Heart left ventricle (tissue), 16 donors: ENCODE measurements at places on chromosomes 7 and 10. TPM values are rescaled to one million over a fixed set of nuclear protein-coding genes. Genes with fewer than 3 reads are reported as not detected.

The PIK3AP1 gene
- total RNA-seq = 3.8 TPM

The HGF gene
- total RNA-seq = 16.1 TPM

The SLC26A5 gene
- total RNA-seq = not detected

GRCh38 chr7:8371742-8372141 lies 61.7 kb upstream of the NXPH1 start:
- no peaks in the 10 kb centered on the region for H3K27me3 ChIP-seq
- H3K27ac ChIP-seq = no peak overlapping the region
- no peak overlapping the region for H3K4me3 ChIP-seq
- no peaks in the 10 kb centered on the region for H3K4me1 ChIP-seq
- DNase-seq = no peak

- H3K4me3 ChIP-seq = no peak overlapping the region
- no peaks in the 10 kb centered on the region for H3K36me3 ChIP-seq
- H3K27ac ChIP-seq = no peak overlapping the region
- H3K4me1 ChIP-seq = no peaks in the 10 kb centered on the region
- no peaks in the 10 kb centered on the region for H3K27me3 ChIP-seq
Observed at GRCh38 chr7:15309872-15310271, 251.9 kb downstream of the AGMO start.

- DNase-seq = no peak
- H3K36me3 ChIP-seq = no peaks in the 10 kb centered on the region
Observed at GRCh38 chr10:95998255-95998784, 45.1 kb upstream of the CCNJ start.

DNA sequence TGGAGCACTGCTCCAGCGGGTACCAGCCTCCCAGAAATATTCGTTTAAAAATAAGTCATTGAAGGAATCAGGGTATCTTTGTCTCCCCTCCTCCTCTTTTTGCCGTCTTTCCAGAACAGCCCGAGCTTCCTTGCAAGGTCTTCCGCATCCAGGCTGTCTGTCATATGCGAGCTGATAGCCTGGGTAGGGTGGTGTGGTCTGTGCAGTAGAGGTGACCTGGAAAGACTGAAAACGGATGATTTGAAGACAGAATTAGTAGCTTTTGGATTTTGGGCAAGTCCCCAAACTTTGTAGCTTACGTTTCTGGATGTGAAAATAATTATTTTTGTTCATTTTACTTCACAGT lies 480 bp downstream of the VPS50 start:
- H3K36me3 ChIP-seq = no peaks in the 10 kb centered on the region
- H3K27ac ChIP-seq = peak overlapping the region; percentile 76
- peak overlapping the region; percentile 77 for H3K4me3 ChIP-seq
- no peaks in the 10 kb centered on the region for H3K27me3 ChIP-seq

DNA sequence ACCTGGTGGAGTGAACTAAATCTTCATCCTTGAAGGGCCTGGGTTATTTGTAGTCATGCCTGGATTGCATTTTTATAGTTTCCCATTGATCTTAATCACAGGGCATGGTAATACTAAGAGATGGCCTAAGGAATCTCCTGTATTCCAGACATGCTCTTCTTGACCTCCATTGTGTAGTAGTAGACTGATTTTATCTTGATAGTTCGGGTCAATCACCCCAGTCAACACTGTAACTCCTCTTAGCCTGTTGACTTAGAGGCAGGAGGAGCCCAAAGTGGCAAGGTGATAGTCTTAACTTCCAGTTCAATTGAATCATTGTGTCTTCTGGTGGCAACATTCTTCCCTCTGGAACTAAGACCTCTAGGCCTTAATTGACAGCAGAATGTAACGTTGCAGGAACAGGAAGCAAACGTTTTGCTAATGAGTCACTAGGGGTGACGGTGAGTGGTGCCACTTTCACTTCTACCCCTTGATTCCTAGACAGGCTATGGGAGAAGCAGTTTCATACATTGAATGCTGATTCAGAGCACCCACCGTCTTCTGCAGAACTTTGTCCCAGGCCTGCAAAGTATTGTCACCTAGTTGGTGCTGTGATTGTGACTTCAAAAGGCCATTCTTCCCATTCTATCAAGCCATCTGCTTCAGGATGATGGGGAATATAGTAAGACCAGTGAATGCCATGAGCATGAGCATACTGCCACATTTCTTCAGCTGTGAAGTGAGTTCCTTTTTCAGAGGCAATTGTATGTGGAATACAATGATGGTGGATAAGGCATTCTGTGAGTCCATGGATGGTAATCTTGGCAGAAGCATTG lies 24.0 kb upstream of the PAPSS2 start:
- no peak overlapping the region for H3K4me3 ChIP-seq
- H3K4me1 ChIP-seq = no peaks in the 10 kb centered on the region
- DNase-seq = no peak
- H3K27ac ChIP-seq = no peak overlapping the region
- no peaks in the 10 kb centered on the region for H3K27me3 ChIP-seq

DNA sequence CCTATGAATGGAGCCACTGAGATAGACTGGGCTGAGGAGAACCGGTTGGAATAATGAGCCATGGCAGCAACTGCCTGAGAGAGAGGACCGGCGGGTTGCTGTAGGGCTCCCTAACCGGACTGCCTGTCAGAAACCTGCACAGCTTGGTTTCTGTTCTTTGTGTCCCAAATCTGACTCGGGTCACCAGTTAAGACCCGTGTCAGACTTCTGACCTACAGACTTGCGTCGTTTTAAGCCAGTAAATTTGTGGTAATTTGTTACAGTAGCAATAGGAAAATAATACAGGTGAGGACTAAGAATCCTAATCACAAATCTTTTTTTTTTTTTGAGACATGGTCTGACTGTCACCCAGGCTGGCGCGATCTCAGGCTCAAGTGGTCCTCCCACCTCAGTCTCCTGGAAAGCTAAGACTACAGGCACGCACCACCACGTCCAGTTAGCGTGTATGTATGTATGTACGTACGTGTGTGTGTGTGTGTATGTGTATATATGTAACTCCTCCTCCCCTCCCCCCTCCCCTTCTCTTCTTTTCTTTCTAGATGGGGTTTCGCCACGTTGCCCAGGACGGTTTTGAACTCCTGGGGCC lies 672 bp upstream of the DDX56 start:
- H3K4me1 ChIP-seq = peaks cover 4% of the 10 kb centered on the region
- peak overlapping the region; percentile 62 for H3K27ac ChIP-seq
- H3K36me3 ChIP-seq = peaks cover 71% of the 10 kb centered on the region
- H3K4me3 ChIP-seq = peak overlapping the region; percentile 94

DNA sequence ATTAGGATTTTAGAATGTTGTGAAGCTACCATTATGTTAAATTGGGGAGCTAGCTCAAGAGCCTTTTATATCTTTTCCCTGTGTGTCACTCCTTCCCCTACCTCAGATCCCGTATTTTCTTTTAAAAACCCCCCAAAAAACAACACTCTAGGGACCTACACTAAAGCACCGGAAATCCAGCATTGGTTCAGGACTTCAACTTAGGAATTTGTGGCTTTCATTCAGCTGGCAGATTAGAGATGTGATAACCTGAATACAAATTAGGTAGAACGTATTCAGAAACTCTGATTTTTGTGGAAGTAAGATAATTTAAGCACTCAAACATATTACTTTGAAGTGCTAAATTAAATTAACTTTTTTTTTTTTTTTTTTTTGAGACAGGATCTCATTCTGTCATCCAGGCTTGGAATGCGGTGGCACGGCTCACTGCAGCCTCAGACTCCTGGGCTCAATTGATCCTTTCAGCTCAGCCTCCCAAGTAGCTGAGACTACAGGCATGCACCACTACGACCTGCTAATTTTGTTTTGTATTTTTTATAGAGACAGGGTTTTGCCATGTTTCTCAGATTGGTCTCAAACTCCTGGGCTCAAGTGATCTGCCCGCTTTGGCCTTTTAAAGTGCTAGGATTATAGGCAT lies 6.8 kb downstream of the TBC1D12 start:
- no peak overlapping the region for H3K27ac ChIP-seq
- H3K27me3 ChIP-seq = no peaks in the 10 kb centered on the region
- H3K36me3 ChIP-seq = no peaks in the 10 kb centered on the region
- no peak overlapping the region for H3K4me3 ChIP-seq
- peaks cover 27% of the 10 kb centered on the region for H3K4me1 ChIP-seq

- H3K27ac ChIP-seq = no peak overlapping the region
- DNase-seq = no peak
- no peaks in the 10 kb centered on the region for H3K27me3 ChIP-seq
- no peaks in the 10 kb centered on the region for H3K36me3 ChIP-seq
- no peaks in the 10 kb centered on the region for H3K4me1 ChIP-seq
Observed at GRCh38 chr10:30705101-30705624, 75.6 kb upstream of the LYZL2 start.

DNA sequence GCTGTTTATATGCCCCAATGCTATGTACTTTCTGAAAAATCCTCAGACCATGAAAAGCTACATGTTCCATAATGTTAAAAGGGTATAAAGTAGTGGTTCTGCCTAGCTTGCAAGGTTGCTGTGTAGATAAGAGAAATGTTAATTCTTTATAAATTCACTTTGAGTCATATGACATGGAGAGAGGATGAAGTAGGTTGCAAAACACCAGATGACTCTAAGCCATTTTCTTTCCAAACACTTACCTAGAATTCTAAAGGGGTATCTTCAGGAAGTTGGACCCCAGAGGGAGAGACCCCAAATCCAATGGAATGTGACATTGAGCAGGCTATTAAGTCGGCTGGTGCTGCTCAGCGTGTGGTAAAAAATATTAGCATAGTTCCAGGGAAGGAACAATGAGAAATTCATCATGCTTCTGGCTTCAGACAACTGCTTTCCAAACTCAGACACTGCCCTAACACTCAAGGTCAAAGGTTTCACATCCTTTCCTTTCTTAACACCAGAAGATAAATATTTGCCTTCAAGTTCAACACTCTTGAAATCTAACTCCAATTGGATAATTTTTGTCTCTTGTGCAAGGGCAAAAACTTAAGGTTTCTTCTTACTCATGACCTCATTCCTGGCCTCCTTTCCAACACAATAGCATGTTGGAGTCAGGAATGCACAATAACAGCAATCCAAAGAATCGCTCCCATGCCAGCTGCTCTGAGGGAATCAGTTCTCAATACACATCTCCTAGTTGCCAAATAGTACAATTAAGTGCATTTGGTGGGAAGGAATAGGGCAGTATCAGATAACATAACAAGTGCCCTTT lies 100.7 kb upstream of the AFAP1L2 start:
- DNase-seq = no peak
- H3K4me1 ChIP-seq = peaks cover 49% of the 10 kb centered on the region
- H3K27ac ChIP-seq = peak overlapping the region; percentile 78

GRCh38 chr7:31874631-31875386 lies 187.8 kb downstream of the PPP1R17 start:
- no peaks in the 10 kb centered on the region for H3K27me3 ChIP-seq
- H3K4me1 ChIP-seq = peaks cover 6% of the 10 kb centered on the region
- no peaks in the 10 kb centered on the region for H3K36me3 ChIP-seq
- DNase-seq = no peak
- H3K4me3 ChIP-seq = no peak overlapping the region
- peak overlapping the region; percentile 49 for H3K27ac ChIP-seq

- peaks cover 9% of the 10 kb centered on the region for H3K36me3 ChIP-seq
- no peaks in the 10 kb centered on the region for H3K27me3 ChIP-seq
- H3K27ac ChIP-seq = peak overlapping the region; percentile 80
- DNase-seq = no peak
- H3K4me1 ChIP-seq = peaks cover 95% of the 10 kb centered on the region
Observed at GRCh38 chr10:95275726-95276366, 15.0 kb downstream of the PDLIM1 start.

GRCh38 chr7:21962677-21963076 lies 17.0 kb upstream of the CDCA7L start:
- DNase-seq = no peak
- H3K4me1 ChIP-seq = no peaks in the 10 kb centered on the region
- no peaks in the 10 kb centered on the region for H3K36me3 ChIP-seq
- H3K4me3 ChIP-seq = no peak overlapping the region
- no peaks in the 10 kb centered on the region for H3K27me3 ChIP-seq
- H3K27ac ChIP-seq = no peak overlapping the region

GRCh38 chr10:126090911-126091728 lies 194.8 kb downstream of the FANK1 start:
- H3K27me3 ChIP-seq = no peaks in the 10 kb centered on the region
- H3K27ac ChIP-seq = no peak overlapping the region
- H3K36me3 ChIP-seq = no peaks in the 10 kb centered on the region
- H3K4me3 ChIP-seq = no peak overlapping the region

GRCh38 chr7:35799846-35800717 lies 775 bp upstream of the SEPTIN7 start:
- no peaks in the 10 kb centered on the region for H3K36me3 ChIP-seq
- H3K27ac ChIP-seq = peak overlapping the region; percentile 99
- H3K4me1 ChIP-seq = peaks cover 43% of the 10 kb centered on the region

DNA sequence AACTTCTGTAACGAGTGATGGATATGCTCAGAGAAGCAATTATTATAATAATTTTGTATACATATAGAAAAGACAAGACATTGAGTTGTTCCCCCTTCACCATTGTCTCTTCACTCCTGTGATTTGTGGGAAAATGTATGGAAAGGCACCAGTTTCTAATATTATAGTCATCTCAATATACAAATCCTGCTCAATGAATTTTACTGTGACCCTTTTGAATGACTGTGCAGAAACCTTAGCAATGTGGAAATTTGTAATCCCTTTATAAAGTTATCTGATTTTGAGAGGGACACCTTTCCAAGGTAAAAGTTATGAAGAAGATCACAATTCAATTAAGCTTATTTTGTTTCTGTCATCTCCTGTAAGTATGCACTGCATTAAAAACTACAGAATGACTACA lies 74.3 kb upstream of the DKK1 start:
- H3K27ac ChIP-seq = no peak overlapping the region
- no peak overlapping the region for H3K4me3 ChIP-seq
- DNase-seq = no peak
- H3K36me3 ChIP-seq = no peaks in the 10 kb centered on the region
- no peaks in the 10 kb centered on the region for H3K27me3 ChIP-seq

- peaks cover 10% of the 10 kb centered on the region for H3K4me1 ChIP-seq
- H3K27ac ChIP-seq = no peak overlapping the region
- DNase-seq = no peak
- H3K36me3 ChIP-seq = no peaks in the 10 kb centered on the region
- H3K27me3 ChIP-seq = no peaks in the 10 kb centered on the region
Observed at GRCh38 chr7:100609958-100610357, 2.4 kb upstream of the MOSPD3 start.

DNA sequence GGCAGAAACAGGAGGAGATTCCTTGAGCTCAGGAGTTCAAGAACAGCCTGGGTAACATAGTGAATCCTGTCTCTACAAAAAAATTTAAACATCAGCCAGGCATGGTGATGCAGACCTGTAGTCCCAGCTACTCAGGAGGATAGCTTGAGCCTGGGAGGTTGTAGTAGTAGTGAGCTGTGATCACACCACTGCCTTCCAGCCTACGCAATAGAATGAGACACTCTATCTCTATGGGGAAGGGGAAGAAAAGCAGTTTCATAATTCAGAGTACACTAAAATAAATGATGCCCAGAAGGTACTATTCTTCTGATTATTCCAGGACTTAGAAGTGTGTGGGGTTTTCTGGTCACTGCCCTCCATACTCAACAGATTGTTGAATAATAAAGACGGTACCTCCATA lies 177.3 kb downstream of the KMT2E start:
- H3K4me3 ChIP-seq = no peak overlapping the region
- H3K27ac ChIP-seq = no peak overlapping the region
- DNase-seq = no peak

DNA sequence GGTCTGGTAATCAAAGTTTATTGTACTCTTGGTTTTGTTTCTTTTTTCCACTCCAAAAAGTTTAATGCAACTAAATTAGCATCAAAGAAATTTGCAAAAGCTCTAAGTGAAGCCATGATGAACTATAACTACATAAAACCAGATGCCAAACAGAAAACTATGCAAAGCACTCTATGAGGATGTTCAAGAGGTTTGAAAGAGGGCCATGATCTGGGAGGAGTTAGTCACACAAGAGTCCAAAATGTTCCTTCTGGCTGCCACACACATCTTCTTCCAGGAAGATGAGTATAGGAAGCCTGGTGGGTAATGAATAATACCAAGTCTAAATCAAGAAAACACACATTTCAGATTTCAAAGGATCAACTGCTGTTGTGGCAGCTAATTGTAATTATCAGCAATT lies 28.4 kb downstream of the GLI3 start:
- H3K36me3 ChIP-seq = no peaks in the 10 kb centered on the region
- H3K4me3 ChIP-seq = no peak overlapping the region
- H3K4me1 ChIP-seq = no peaks in the 10 kb centered on the region
